Ecto neural progenitor cell (in vitro differentiated cells): ENCODE measurements at places on chromosomes 16 and 17.

- DNase-seq, result peak; percentile 90
Measured at GRCh38 chr16:5615868-5616642, 518.5 kb upstream of the EEF2KMT start.

- no peak for DNase-seq
Measured at GRCh38 chr17:2295575-2295974, 8.0 kb downstream of the SMG6 start.

- no peak for DNase-seq
Measured at GRCh38 chr17:50893183-50893993, 27.2 kb upstream of the TOB1 start.

DNA sequence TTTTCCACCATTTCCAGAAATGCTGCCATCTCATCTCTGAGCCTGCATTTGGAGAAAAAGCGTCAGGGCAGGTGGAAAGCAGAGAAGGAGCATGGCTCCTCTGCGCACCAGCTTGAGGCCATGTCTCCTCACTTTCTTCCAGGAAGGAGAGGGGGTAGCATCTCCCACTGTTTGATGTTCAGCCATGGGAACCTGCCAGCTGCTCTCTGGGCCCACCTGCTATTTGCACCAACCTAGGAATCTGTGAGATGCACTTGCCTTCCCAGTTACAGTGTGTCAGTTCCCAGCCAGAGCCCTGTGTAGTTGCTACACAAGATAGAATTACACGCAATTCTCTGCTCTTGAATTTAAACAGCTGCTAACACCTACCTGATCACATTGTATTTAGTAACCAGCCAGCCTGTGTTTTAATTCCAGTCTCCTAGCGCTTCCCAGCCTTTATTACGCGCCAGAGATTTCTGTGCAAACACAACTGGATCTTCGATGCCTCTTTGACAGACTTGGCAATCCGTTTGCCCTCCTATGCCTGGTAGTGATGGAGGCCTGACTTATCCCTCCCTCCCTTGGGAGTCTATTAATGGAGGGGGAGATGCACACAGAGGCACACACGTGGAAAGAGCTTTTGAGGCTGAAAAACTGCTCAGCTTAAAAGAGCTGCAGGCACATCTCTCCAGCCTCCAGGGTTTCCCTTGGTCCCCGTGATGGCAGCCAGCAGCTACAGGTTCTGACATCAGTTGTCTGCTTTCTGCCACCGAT lies 98.1 kb upstream of the SEC14L1 start:
- no peak for DNase-seq

DNA sequence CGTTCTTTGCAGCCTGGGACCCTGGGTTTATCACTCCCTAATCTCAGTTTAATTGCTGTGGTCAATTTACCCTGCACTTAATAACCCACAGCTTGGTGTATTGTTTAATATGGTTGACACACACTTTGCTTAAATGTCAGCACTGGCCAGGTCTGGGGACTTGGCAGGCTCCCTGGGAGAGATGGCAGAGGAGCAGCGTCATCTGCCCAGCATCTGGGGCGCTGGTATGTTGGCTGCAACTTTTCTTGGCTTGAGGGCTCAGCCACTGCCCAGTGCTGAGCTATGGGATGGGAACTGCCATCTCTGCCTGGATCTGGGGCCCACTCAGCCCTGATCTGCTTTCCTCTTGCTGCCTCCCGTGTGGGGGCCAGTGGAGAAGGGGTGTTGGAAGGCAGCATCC lies 115.7 kb upstream of the IRX3 start:
- no peak for DNase-seq

GRCh38 chr17:19876529-19877161 lies 8.9 kb upstream of the ULK2 start:
- DNase-seq, result no peak

DNA sequence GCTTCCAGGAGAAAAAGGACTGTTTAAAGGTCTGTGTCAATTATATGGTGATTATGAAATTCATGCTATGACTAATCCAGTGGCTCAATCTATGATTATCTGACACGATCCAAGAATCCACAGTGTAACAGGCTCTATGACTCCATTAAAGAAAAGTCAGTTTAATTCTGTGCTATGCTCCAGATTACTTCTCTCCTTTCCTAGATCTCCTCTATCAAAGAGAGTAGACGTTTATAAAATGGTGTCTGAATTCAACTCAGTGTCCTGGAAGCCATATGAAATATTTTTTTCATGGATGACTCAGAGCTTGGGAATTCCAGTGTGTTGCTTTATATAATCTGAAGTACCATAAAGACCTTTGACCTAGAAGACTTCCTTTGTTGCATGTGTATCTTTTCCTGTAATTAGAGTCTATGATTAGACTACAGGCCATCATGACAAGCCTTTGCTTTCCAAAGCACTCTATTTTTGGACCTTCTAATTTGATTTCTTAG lies 27.0 kb upstream of the NF1 start:
- DNase-seq, result no peak

- DNase-seq, result no peak
Measured at GRCh38 chr17:33021731-33022408, 30.2 kb downstream of the SPACA3 start.

DNA sequence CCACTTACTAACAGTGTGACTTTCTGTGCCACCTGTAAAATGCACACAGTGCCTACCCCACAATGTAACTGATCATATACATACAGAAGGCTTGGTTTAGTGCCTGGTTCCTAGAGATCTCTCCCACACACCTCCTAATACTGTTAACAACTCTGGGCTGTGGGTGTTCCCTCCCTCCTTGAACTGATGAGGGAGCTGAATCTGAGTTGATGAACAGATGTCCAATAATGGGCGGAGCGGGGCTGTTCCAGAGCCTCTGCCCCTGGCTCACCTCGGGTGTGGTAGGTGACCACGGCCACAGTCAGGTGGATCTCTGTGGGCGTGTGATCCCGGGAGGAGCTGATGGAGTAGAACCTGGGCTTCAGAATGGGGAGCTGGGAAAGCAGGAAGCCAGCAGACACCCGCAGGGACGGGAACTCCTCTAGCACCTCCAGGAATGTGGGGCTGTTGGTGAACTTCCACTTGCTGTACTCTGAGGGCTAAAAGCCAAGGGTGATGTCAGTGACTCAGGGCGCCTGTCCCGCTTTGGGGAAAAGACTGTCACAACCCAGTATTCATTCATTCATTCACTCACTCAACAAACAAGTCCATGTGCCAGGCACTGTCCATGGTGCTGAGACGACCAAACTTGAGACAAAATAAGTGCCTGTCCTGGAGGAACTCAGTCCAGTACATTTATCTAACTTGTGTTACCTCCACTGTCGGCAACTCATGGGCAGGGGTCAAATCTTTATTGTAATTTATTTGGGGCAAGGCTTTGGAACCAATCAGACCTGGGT lies 37.6 kb downstream of the NOS2 start:
- DNase-seq, result no peak

DNA sequence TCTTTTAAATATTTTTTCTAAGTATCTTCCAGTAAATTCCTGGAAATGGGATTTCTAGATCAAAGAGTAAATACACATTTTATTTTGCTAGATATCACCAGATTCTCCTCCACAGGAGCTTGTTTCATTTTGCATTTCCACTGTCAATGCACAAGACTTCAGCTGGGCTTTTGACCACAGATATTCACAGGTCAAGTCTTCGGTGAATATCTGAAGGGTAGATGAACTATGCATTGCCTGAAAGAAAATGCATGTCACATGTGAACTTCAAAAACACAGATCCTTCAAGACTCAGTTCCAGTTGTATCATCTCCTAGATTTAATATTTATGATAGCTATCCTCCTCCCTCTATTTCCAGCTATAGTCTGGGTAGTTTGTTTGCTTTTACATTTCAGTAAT lies 963.6 kb upstream of the GOT2 start:
- DNase-seq, result no peak

- DNase-seq, result no peak
Measured at GRCh38 chr17:41581366-41582060, 5.2 kb downstream of the KRT14 start.

- DNase-seq, result no peak
Measured at GRCh38 chr17:2138318-2138717, 83.4 kb downstream of the HIC1 start.

GRCh38 chr16:49637933-49638672 lies 217.8 kb downstream of the ZNF423 start:
- DNase-seq, result no peak

DNA sequence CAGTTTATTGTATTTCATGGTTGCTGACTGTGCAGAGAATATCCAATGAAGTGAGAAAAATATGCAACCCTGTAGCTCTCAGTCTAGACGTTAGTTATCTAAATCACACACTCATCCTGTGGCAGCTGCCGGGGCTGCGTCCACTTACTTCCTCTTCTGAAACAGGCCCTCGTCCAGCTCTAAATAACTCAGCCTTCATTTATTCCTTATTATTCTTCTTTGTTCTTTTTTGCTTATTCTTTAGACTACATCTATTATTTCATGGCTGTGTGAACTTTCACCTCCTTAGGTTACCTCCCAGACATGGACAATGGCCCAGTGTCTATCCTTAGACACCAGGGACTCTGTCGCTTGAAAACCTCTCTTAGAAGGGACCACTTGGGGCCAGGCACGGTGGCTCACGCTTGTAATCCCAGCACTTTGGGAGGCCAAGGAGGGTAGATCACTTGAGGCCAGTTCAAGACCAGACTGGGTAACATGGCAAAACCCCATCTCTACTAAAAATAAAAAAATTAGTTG lies 3.4 kb upstream of the THUMPD1 start:
- DNase-seq, result no peak

DNA sequence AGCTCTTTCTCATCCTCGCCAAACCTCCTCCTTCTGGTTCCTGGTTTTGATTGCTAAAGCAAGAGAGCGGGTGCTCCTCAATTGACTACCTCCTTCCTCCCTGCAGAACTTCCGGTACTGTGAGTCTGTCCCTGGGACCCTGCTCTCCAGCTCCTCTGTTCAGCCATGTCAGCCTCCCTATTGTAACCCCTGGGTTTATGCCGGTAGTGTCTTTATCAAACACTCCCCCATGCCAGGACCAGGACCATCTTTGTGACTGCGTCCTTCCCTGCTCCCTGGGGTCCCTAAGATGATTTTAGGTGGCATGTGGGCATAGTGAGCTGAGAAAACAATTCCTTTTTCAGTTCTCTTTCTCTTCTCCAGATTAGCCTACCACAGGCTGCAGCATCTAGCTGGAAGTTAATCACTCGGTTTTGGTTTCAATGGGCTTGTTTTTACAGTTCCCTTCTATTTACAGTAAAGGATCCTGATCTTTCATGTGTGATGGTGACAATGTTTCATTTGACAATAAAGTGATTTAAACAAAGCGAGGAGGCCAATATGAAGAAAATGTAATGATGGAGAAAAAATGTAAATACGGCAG lies 27.7 kb upstream of the IL21R start:
- DNase-seq, result no peak

GRCh38 chr16:48117217-48118105 lies 38.3 kb downstream of the ABCC12 start:
- peak; percentile 94 for DNase-seq

DNA sequence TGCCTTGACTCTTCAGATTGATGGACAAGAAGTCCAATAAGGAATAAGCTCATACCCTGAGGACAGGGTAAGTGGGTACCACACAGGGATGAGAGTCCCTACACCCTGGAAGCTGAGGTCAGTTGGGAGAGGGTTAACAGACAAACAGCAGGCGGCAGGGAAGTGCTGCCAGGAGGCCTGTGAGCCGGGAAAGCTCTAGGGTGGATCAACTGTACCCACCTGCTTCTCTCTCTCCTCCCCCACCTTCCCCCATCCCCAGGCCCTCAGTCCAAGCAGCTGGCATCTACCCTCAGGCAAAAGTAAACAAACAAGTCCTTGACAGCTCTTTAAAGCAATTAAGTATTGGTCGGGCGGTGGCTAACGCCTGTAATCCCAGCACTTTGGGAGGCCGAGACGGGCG lies 20.7 kb upstream of the MYLK3 start:
- DNase-seq, result no peak

GRCh38 chr16:17519101-17519955 lies 48.6 kb upstream of the XYLT1 start:
- no peak for DNase-seq

- DNase-seq, result no peak
Measured at GRCh38 chr16:57648125-57648524, 19.7 kb downstream of the ADGRG1 start.

GRCh38 chr16:12868788-12869187 lies 32.6 kb upstream of the SHISA9 start:
- no peak for DNase-seq

GRCh38 chr17:47762728-47763127 lies 29.7 kb downstream of the TBX21 start:
- no peak for DNase-seq

GRCh38 chr17:63740464-63741142 lies 996 bp downstream of the STRADA start:
- no peak for DNase-seq

DNA sequence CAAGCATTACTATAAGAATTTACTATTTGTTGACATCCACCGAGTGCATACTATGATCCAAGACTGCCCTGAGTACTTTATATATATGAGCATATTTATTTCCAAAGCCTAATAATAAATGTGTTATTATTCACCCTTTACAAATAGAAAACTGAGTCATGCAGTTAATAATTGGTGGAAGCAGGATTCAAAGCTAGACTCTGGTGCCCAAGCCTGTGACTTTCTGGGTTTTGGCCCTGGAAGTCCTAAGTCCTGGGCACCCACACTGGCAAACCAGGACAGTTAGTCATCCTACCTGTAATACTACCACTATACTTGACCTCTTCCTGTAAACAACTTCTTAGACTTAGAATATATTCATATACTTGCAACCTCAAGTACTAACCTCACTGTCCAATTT lies 257.4 kb upstream of the IRX5 start:
- DNase-seq, result no peak

GRCh38 chr17:32631341-32632096 lies 144.7 kb downstream of the CDK5R1 start:
- DNase-seq, result no peak

DNA sequence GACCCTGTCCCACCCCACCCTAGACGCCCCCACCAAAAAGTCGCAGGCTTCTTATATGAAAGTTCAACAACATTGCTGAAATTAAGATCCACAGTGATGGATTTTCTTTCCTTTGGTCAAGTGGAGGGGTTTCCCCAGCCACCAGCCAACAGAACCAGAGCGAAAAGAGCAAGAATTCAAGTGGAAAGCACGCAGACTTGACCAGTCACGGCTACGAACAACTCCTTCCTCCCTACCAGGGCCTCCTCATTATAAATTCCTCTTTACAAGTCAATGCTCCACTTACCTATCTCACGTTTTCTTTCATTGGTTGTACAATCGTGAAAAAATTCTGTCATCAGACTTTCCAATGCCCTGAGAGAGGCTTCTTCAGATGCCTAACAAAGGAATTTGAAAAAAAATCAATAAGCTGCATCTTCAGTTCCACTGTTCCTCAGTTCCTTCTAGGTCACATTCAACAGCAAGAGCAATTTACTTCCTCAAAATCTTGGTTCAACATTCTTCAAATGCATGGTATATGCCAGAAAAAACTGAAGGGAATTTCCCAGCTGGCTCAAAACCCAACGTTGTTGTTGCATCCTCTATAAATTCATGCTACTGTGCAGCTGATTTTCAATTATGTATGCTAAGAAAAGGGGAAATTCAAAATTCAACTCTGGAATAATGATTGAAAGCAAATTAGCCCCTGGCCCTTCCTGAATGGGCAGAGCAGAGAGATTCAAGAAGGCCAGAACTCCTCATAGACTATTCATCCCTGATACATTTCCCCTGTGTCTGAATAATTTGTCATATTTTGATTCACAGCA lies 30.9 kb downstream of the XPO6 start:
- DNase-seq, result no peak
